IMR-90 (cell line): ENCODE measurements at places on chromosomes 1 and 21. TPM values are rescaled to one million over a fixed set of nuclear protein-coding genes. Genes with fewer than 3 reads are reported as not detected.

NT5C1A gene
- total RNA-seq = not detected in 2 replicates

RGS21 gene
- total RNA-seq = not detected in 2 replicates

KCNK2 gene
- 86.9 TPM in 2 replicates for total RNA-seq

- no peak for DNase-seq
Observed at GRCh38 chr1:67632811-67633655, 52.0 kb upstream of the GADD45A start.

MIXL1 gene
- total RNA-seq = not detected in 2 replicates

RPE65 gene
- under 0.01 TPM in 1 of 2 replicates, not detected in the other for total RNA-seq

- DNase-seq = peak; percentile 45
Observed at GRCh38 chr1:117959364-117959763, 29.8 kb downstream of the WDR3 start.

PLOD1 gene
- total RNA-seq = 236 and 283 TPM in 2 replicates

RAP1GAP gene
- total RNA-seq = under 0.01 TPM in 1 of 2 replicates, not detected in the other

SLC16A1 gene
- 156 and 187 TPM in 2 replicates for total RNA-seq

GRCh38 chr1:170730014-170730413, 66.1 kb downstream of the PRRX1 start:
- no peak for DNase-seq

BRDT gene
- total RNA-seq = not detected in 2 replicates

DNA sequence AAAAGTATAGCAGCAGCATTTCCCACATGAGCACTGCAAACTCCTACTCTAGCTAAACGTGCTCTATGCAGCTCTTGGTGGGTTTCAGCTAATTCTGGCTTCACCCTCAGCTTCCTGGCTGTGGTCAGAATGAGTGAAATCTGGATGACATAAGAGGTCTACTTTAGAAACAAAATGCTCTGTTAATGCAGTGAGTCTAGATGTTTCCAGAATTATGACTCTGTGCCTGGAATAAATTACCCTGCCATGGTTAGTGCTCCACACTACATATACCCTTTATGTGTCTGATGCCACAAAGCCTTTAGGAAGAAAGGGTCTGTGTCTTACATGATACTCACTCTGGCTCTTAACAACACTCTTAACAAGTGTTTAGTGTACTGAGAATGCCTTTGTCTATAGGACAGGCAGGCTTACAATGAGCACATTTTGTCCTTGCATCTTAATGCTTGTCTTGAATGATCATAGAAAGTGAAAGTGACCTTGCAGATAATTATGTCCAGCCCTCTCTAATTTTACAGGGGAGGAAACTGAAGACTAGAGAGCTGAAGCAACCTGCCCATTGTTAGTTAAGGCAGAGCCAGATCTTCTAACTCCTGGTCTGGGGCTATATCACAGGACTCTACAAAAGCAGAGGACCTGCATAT, 9.2 kb downstream of the S100A10 start:
- no peak for DNase-seq
